Nephron progenitor cell (in vitro differentiated cells): ENCODE measurements at places on chromosomes 2 and 18.

- no peak for DNase-seq
Measured at GRCh38 chr2:230887342-230887741, 22.6 kb downstream of the ITM2C start.

DNA sequence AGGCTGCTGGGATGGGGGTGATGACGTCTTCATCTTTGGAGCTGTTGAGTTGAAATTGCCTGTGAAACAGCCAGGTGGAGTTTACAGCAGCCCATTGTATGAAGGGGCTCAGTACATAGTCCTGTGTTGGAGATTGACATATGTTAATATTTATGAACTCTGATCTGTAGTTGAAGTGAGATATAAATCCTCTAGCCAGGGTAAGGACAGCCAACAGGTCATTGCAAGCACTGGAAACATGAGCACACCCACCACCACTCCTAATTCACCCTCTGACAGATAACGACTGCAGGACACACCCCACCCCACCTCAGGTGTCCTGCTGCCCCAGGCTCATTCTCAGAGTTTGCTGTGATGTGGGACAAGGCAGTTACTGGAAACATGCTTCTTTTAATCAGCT is 112.4 kb upstream of the TRIB2 start:
- DNase-seq, result no peak

- DNase-seq, result no peak
Measured at GRCh38 chr2:182920631-182921056, 54.2 kb upstream of the FRZB start.

- DNase-seq, result no peak
Measured at GRCh38 chr2:205714058-205714776, 31.9 kb downstream of the NRP2 start.

DNA sequence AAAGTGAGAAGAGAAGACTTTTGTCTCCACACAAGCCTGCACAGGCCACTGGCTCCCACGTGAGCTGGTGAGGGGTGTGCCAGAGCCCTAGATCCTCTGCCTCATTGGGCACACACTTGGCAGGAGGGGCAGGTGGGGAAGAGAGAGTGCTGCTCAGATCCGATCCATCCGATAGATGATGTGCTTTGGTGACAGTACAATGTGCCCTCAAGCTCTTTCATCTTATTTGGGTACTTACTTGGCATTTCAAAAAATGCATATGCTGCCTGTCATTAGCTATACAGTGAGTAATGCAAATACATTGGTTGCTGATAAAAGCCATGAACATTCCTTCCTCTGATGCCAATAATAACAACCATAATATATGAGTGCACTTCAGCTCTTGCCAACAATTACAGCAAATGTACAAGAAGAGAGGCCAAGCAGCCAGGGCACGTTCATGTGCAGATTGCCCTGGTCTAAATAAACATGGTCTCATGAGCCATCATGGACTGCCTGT is 255.3 kb downstream of the VAPA start:
- DNase-seq, result no peak

DNA sequence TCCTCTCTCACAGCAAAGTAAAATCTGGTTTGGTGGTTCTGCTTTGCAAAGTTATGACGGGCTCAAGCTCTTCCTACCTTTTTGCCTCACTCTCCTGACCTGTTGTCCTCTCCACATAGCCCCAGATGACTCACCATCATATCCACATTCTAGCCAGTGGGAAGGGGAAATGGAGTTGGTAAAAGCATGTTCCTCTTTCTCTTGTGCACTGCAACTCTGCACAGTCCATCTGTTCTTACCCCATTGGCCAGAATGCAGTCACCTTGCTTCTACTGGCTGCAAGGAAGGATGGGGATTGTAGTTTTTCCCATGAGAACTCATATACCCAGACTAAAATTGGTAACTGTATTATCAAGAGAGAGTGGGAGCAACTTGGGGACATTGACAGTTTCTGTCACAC is 50.4 kb upstream of the SMIM21 start:
- no peak for DNase-seq

DNA sequence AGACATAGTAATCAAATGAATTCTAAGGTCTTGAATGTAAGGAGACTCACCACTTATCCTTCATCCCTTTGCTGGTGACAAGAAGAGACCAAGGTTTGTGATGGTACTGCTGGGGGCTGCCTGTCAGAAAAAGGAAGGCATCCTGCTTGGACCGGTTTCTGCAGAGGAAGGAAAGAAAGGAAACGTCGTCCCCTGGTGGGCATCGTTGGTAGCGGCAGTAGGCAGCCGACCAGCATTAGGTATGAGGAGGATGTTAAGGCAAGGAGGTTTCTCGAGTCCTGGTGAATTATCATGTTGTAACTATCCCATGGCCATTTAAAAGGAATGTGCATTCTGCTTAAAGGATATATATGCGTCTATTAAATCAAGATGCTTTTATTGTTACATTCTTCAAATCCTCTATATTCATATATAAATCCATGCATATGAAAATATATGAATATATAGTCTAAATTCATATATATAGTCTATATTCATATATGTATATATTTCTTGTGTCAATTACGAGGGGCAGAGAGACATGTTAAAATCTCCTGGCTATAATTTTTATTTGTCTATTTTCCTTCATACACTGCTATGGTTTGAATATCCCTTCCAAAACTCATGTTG is 94.4 kb upstream of the TGFA start:
- peak; percentile 86 for DNase-seq

- DNase-seq, result no peak
Measured at GRCh38 chr2:6808426-6808825, 57.3 kb downstream of the CMPK2 start.

DNA sequence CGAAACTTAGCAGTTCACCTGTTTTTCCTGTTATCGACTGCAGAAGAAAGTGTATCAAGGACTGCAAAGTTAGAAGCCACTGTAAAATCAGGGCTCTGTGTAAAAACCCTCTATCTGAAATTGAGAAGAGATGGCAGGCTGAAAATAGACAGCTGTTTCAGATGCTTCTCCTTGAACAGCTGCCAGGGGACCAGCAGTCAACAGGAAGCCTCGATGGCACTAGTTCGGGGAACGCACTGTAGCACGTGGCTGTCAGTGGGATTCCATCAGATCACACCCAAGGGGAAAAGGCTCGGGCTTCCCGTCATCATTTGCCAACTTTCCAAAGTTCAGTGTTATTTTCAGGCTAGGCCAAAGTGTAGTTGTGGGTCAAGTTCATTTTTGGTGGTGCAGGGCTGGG is 316.9 kb downstream of the TXNL1 start:
- no peak for DNase-seq

GRCh38 chr2:16700551-16701259 is 35.1 kb upstream of the CYRIA start:
- DNase-seq, result no peak

DNA sequence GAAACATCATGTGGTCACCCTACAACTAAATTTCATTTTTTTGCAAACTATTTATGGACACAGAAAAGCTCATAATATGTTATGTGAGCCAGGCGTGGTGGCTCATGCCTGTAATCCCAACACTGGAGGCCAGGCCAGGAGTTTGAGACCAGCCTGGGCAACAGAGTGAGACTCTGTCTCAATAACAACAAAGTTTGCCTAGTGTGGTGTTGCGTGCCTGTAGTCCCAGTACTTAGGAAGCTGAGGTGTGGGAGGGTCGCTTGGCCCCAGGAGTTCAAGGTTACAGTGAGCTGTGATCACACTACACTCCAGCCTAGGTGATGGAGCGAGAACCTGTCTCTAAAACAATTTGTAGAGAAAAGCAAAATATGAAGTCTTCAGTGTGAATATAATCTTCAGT is 5.8 kb downstream of the IAH1 start:
- DNase-seq, result no peak

GRCh38 chr2:32951672-32952071 is 4.9 kb downstream of the LTBP1 start:
- no peak for DNase-seq

GRCh38 chr2:216648105-216648504 is 14.9 kb downstream of the IGFBP2 start:
- no peak for DNase-seq

- no peak for DNase-seq
Measured at GRCh38 chr2:83640506-83640905, 818.6 kb downstream of the SUCLG1 start.

DNA sequence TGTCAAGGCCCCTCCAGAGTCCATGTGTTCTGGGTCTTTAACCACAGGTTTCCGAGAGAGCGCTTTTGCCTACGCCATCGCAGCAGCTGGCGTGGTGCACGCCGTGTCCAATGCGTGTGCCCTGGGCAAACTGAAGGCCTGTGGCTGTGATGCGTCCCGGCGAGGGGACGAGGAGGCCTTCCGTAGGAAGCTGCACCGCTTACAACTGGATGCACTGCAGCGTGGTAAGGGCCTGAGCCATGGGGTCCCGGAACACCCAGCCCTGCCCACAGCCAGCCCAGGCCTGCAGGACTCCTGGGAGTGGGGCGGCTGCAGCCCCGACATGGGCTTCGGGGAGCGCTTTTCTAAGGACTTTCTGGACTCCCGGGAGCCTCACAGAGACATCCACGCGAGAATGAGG is 9.3 kb downstream of the WNT10A start:
- DNase-seq, result no peak

DNA sequence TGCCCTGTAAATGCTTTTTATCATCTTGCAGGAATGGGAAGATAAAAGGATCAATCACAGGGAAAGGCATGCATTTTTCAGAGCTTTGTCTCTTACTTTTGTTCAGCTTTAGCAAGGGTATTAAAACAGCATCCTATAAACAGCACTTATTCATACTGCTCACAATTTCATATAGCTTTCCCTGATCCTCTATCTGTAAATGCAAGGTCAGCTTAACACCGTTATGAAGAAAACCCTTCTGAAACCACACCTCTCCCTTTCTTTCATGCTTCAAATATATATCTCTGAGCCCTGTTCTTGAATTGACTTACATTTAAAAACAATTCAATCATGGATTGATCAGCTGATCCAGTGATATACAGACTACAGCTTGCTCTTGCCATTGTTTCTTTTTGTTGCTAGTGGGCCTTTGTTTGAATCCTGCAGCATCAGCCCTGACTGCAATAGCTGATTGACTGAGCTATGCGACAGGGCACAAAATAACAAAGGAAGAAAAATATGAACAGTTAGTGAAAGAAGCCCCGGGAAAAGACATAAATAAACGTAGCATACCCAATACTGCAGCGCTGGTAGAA is 795.5 kb upstream of the CDH2 start:
- no peak for DNase-seq

- no peak for DNase-seq
Measured at GRCh38 chr2:144414324-144414845, 105.5 kb downstream of the ZEB2 start.

DNA sequence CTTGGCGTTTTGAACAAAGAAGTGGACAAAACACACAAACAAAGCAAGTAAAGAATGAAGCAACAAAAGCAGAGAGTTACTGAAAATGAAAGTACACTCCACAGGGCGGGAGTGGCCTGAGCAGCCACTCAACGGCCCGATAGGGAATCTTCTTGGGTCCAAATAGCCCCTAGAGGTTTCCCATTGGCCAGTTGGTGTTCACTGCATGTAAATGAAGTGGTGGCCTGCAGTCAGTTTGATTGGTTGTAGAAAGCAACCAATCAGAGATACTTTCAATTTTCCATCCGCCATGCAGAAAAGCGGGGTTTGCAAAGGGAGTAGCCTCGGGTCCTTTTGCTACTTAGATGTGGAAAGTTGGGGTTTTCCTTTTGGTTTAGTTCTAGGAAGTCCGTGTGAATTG is 31.6 kb downstream of the CYBRD1 start:
- no peak for DNase-seq

DNA sequence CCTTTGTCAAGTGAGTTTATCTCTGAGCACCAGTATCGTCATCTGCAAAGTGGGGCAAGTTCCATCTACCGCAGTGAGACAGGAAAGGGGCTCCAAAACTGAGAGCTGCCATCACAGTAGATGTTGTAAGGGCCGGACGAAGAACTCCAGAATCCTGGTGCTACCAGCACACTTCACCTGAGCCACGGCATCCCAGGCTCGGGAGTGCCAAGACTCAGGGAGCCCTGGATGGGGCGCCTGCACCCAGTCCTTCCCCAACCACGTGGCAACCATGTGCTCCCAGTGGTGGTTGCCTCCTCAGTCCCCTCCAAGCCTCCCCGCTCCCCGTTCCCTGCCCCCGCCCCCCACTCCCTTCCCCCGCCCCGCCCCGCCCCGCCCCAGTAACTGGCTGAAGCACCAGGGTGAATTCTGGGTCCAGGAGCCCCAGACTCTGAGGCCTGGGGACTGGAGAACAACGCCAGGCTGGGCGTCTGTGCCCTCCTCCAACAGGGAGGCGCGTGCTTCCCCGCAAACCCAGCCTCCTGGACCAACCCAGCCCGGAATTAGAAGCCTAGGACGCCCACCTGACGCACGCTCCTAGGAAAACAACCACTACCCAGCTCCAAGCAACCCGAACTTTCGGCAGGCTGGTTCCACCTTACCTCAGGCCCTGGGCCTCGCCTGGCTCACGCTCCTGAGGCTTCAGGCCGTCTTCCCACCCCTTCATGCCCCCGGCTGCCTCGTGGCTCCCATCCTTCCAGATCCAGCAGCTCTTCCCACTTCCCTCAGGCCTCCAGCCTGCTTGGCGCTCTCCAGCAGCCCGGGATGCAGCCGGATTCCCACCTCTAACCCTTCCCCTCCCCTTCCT is 67.6 kb downstream of the LAMA3 start:
- no peak for DNase-seq

DNA sequence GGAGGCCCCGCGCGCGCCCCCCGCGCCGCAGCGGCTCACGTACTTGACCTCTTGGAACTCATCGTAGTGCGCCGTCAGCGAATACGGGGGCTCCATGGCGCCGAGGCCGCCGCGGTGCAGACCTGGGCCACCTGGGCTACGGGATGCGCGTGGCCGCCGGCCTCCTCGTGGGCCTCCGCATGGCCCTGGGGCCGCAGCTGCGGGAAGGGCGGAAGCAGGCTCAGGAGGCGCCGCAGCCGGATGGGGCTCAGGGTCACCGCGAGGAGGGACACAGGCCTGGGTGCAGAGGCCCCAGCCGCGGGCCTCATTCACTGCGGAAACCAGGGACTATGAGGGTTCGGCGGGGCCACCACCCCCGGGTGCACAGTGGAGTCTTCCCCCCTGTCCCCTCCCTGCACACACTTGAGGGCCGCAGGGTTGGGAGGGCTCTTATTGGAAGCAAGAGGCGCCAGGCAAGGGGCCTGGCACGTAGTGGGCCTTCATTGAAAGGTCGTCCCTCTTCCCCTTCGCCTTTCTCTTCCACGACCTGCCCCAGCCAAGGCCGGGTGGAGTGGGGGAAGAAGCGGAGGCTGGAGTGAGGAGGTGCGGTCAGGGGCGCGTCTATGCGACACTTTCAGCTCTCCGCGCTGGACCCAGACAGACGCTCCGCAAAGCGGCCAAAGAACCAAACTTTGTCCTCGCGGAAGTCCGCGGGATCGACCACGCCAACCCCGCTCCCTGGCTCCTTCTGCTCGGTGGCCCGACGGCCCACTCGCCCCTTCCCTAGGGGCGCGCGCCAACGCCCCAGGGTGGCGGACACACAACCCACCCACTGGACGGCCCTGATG is 863 bp downstream of the ECEL1 start:
- no peak for DNase-seq
